Activated CD4-positive, CD25-positive, alpha-beta regulatory T cell treated with anti-CD3 and anti-CD28 coated beads, Interleukin-2, amount 50 U/mL, for 16 hours (primary cell): ENCODE measurements at places on chromosomes 12 and 14.
A peak's percentile ranks its signal among the peaks of the same experiment; 100 is the strongest.

- no peak for DNase-seq
Observed at GRCh38 chr14:59265808-59266207, 77.3 kb downstream of the DAAM1 start.

DNA sequence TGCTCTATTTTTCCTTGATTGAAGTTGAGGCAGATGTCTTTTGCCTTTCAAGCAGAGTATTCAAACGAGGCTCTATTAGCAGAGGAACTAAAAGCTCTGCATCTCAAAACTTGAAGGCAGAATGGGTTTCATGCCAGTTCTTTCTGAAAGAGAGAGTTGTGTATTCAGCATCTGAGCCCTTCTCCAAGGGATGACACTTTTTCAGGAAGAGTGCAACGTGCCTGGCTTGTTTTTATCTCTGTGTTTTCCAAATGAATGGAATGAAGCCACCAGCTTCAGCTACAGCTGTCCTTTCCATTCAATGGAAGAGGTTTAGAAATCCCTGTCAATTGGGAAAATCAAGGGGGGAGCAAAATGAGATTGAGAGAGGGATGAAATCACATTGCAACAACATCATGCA is 14.6 kb downstream of the BEST3 start:
- no peak for DNase-seq

DNA sequence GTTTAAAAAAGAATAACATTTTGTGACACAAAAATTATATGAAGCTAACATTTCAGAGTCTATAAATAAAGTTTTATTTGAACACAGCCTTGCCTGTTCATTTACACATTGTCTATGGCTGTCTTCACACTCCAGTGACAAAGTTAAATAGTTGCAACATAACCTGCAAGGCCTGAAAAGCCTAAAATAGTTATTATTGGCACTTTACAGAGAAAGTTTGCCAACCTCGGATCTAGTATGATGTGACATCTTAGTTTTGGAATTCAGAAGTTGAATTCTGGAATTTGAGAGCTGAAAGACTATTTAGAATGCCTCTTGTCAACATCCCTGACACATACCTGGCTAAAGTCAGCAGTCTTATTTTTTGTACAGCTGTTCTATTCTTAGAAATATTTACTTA is 68.3 kb downstream of the DYRK2 start:
- DNase-seq, result no peak

DNA sequence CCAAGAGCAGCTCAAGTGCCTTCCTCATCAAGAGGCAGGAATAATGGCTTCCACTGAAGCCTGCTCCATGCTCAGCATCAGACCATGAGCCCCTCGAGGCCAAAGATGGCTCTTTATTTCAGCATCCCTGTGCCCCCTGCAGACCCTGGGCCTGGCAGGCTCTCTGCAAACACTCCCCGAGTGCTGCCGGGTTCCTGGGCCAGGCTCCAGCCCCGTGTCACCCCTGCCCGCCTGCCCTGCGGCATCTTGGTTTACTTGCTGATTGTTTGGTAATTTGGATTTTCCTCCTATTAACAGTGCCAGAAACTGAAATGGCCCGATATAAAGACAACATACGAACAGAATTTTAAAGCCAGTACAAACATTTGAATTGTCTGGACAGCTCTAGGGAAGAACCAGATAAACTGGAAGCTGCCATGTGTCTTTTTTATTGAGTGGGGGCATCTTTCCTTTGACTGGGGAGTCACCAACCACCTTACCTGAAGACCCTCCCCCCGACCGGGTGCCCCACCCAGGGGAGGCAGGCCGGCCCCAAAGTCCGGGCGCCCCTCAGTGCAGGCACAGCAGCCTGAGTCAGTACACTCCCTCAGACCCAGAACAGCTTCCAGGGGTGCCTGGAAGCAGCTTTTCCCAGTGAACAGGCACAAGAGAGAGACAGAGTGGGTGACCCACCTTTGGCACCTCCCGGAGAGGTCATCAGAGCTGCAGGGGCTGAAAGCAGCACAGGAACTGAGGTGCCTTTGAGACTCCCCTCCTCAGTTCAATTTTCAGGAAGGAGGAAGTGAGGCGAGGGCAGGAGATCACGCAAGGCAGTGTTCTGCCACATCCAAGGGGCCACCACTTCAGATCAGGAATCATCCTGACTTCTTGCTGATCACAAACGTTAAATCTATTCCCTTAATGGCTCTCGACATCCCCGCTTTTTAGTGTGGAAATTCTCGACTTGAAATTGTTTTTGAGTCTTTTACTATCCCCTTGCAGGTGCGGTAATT is 30.6 kb downstream of the ITPK1 start:
- DNase-seq, result no peak

DNA sequence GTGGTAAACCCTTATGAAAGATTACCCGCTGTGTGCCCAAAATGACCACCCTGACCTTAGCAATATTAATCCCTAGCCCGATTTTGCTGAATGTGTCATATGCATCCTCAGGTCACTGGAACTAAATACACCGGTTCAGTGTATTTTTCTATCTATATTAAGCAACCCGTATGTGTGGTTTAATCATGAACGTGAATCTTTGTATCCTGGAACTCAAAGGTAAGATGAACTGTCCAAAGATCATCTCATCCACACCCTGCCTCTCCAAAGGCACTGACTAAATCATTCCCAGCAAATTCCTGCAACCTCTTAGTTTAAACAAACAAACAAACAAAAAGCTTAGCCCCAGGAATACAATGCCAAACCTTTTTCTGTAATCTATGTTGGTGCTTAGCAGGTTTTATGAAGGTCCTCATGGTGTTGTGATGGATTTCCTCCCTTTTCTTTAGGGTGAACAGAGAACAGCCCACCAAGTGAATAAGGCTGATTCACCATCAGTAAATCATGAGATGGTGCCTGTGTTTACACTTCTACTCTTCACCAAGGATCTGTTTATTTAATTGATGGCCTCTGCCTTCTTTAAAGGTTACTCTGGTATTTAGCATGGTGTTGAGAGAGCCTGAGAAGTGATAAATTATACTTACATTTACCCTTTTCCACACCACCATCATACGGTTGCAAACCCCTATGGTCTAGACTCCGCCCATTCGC is 298.6 kb downstream of the DPF3 start:
- DNase-seq, result no peak

- no peak for DNase-seq
Observed at GRCh38 chr12:97659117-97659880, 196.7 kb downstream of the RMST start.

DNA sequence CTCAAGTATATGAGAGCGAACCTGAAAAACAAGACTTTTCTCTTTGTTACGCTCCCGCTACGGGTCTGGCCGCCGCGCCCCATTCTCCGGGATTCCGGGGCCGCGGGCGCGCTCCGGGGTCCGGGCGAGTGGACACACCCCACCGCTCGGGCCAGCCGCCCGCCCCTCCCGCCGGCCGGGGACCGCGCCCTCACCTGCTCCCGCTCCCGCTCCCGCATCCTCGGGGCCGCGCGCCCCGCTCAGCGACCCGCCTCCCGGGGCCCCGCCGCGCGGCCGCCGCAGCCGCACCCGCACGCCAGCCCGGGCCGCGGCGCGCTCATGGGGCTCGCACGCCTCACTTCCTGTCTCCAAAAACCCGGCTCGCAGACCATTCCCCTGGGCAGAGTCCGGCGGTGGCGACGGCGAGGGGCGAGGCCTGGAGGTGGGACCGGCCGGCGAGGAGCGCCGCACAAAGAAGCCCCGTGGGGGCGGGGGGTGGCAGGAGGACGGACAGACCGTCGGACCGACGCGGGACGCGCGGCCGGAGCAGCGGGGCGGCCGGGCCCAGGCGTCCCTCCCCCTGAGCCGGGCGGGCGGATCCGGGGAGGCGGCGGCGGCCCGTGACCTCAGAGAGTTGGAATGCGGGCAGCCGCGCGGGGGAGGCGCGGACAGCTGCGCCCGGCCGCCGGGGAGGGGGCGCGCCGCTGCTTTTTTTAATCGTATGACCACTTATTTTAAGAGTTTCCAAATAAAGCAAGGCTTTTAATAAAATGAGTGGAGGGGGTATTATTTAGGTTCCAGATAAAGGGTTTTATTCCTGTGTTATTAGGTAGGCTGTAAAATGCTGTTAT is at the start of gene PTPN21:
PTPN21 (minus strand) TSS at position 551 of the 830 bp plus-strand sequence. CDS start 4,590 bp downstream, outside the sequence.
- no peak for DNase-seq

DNA sequence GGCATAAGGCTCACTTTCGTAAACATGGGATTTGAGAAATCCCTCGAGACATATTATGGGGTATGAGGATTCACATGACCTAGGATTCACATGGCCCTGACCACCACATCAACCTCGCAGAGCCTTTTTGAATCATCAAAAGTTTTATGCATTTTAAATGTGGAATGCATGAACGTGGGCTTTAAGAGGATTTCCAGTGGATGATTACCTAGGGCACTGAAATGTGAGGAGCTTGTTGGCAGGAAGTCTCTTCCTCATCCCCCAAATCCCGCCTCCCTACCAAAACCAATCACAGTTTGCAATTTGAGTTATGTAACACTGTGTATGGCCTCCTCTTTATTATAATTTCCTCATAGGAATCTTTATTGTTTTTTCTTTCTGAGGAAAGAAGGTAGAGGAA is 659.6 kb upstream of the TBX3 start:
- no peak for DNase-seq

- no peak for DNase-seq
Observed at GRCh38 chr12:64318605-64319004, 72.0 kb downstream of the C12orf56 start.

DNA sequence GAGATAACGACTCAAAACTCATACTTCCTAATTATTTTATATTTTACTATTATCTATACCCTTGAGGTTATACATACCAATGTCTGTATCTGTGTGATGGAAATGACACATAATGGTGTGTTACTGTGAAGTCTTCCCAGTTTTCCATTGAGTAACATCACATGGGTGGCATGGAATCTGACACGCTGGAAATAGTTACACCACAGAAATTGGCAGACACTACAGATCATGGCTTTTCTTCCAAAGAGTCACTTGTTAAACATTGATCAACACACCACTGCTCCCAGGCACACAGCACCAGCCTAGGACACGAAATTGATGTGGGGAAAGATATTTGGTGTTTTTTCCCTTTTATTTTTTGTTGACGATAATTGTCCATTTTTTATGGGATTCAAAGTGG is 33.0 kb upstream of the VWF start:
- DNase-seq, result no peak

DNA sequence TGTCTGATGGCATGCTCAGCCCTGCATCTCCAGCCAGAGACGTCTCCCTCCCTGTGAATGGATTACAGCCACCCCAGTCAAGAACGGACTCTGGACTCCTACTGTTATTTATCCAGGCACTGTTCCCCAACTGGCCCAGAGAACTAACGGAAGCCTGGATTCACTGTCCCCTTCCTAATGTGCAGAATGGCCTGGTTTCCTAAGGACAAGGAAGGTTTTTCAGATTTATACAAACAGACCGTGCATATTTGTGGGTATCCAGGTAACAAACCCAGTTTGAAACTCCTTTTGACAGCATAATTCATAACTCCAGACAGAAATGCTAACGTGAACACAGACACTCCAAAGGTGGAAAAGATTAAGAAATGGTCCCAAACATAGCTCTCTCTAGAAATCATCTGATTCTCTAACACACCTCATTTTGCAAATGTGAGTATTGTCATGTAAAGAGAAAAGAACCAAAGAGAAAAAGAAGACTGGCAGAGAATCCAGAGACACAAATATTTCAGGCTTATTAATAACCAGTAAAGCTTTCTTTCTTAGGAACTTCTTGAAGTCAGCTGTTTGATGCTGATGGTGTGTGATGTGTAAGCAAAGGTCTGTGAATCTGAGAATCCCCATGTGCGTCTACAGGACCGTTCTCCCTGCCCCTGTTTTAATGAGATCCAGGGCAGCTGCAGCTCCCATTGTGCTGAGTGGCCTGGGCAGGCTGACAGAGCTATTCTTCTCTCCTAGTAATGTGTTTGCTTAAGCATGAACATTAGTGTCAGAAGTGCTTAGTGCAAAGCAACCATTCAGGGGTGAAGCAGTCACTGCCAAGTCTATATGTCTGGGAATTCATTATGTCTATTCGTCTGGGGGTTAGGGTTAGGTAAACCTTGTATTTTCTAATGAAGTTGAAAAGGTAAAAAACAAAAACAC is 86.8 kb upstream of the HIF1A start:
- no peak for DNase-seq

DNA sequence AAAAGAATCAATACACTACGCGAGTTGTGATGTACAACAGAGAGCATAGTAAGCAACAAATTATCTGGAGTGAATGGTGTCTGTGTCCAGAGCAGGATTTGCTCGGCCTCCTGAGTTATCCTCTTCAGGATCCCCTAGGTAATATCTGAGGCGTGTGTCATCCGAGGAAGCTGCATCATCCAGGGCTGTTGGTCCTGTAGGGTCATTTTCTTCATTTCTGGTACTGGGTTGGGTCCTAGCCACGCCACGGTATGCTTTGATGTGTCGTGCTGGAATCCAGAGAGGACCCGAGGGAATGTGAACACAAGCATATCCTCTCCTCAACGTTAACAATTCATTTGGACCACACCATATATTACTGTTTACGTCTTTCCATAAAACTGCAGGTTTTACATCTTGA is 19.0 kb upstream of the CLEC4E start:
- no peak for DNase-seq

GRCh38 chr14:104725772-104726548 is 1.9 kb downstream of the ADSS1 start:
- no peak for DNase-seq

DNA sequence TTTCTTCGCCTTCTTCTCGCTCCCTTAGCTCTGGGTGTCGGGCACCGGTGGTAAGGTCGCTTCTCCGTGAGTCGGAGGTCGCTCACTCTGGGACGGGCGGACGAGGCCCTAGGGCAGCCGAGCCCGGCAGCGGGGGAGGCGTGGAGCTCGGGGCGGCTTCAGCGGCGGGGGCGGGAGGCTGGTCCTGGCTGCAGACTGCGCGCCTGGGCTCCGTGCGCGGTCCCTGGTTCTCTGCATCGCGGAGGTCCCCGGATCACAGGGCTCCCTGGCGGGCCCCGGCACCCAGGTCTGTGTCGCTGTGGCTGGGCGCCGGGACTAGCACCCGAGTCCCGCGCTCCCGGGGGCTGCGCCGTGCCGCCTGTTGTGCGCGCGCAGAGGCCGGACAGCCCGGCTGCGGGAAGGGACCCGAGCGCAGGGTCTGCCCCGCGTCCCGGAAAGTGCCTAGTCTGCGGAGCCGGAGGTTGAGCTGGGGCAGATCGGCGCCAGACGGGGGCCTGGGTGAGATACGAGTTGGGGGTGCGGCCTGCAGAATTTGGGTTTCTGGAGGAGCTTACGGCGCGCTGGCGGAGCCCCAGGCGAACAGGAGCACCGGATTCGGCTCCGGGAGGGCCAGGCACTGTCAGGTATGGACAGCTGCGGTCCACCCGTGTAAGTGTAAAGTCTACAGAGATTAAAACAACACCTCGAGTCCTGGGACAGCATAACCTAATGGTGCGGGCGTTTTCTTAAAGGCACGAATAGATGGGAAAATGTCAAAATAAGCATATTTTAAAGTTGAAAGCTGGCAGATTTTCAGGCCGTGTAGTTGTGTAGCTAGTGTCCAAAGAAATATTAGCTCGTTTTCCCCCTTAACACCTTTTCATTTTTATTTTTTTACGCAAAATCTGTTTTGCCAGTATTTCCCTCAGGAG is 713 bp downstream of the FRMD6 start:
- peak; percentile 1 for DNase-seq

- DNase-seq, result no peak
Observed at GRCh38 chr12:28771968-28772367, 377.1 kb upstream of the FAR2 start.

- DNase-seq, result no peak
Observed at GRCh38 chr14:98099527-98099926, 1172.5 kb downstream of the BCL11B start.
